Hair follicle dermal papilla cell (primary cell): ENCODE measurements at places on chromosomes 7 and 10. TPM values are rescaled to one million over a fixed set of nuclear protein-coding genes. Genes with fewer than 3 reads are reported as not detected.

Gene POR
- total RNA-seq: 83.3 and 114 TPM in 2 replicates

Gene SEMA4G
- total RNA-seq: 0.85 and 1.8 TPM in 2 replicates

Gene DNAH11
- 0.32 TPM in 1 of 2 replicates, not detected in the other for total RNA-seq

Gene CDC14C
- 0.12 and 0.16 TPM in 2 replicates for total RNA-seq

Gene HYAL4
- total RNA-seq: not detected in 2 replicates

Gene AKR1C1
- 60.7 and 75.3 TPM in 2 replicates for total RNA-seq

Gene ZNF212
- total RNA-seq: 6.8 and 8.7 TPM in 2 replicates

Gene MEPCE
- total RNA-seq: 34.1 and 34.2 TPM in 2 replicates

Gene RRP12
- 20.4 and 27.7 TPM in 2 replicates for total RNA-seq

Gene ELAPOR2
- 5.6 and 6.7 TPM in 2 replicates for total RNA-seq

Gene PRPS1L1
- not detected in 2 replicates for total RNA-seq

Gene RAMP3
- 0.24 TPM in 1 of 2 replicates, not detected in the other for total RNA-seq

Gene GPER1
- 4.2 and 6.0 TPM in 2 replicates for total RNA-seq

Gene HOXA3
- not detected in 2 replicates for total RNA-seq

Gene CFTR
- total RNA-seq: under 0.01 and 0.16 TPM in 2 replicates

Gene SAMD9L
- total RNA-seq: 26.8 and 39.3 TPM in 2 replicates

Gene MAP3K8
- total RNA-seq: 20.4 and 21.0 TPM in 2 replicates

Gene PLAU
- 99.5 and 123 TPM in 2 replicates for total RNA-seq

Gene SYT15
- total RNA-seq: 0.12 and 0.16 TPM in 2 replicates

Gene CNPY4
- 29.4 and 31.0 TPM in 2 replicates for total RNA-seq
